Fibroblast of lung (primary cell): ENCODE measurements at places on chromosomes 4 and X.

DNA sequence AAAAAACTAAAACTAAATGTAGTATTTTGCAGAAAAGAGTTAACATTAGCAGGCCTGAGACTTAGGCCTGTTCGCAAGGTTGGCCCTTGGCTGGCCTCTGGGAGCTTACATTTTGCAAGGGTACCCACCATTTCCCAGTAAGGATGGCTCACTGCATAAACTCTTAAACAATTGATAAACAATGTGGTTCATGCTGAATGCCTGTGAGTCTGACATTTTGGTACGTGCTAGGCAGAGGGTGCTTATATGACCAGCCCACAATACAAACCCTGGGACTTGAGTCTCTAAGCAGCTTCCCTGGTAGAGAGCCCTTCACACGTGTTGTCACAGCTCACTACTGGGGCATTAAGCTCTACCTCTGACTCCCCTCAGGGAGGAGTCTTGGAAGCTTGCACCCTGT, 7.4 kb downstream of the PRPS2 start:
- DNase-seq: peak; percentile 77

- DNase-seq: no peak
Measured at GRCh38 chrX:698206-698605, 67.6 kb downstream of the SHOX start.

DNA sequence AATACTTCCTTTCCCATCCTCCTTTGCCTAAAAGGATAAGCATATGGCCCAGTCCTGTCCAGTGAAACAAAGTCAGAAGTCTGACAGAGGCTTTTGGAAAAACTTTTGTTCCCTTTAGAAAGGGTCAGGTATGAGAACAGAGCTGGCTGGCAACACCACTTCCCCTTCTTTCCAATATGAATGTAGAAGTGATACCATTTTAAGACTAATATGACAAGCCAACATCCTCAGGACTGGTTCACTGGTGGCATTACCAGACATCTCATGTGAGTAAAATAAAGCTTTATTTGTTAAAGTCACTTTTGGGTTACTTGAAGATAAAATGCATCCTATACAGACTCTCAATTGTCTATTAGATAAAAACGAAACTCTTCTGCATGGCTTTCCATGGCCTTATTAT, 83.6 kb upstream of the PTCHD1 start:
- no peak for DNase-seq

DNA sequence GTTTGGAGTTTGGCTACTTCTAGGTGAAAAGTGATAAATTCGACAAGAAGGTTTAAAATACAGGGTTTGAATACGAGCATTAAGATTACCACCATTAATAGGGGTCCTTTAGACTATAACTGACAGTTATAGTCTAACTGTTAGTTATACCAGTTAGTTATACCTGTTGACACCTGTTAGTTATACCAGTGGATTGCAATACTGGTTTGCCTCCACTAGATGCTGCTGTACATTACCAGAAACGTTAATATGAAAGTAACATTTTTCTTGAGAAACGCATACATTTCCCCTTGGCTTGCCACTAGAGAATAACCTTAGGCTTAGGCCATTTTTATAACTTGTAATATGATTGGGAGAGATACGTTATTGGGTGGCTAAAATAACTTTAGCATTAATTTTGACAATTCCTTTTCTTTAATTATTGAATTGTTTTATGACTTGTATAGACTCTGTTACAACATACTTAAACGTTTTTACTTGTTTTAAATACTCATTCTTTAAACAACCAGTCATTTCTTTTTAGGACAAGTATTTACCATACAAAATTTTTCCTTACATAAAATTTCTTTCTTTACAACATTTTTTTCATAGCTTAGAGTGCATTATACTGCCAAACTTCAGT, 911.2 kb downstream of the FSTL5 start:
- peak; percentile 1 for DNase-seq

GRCh38 chr4:176287546-176287945, 18.5 kb upstream of the ASB5 start:
- no peak for DNase-seq

DNA sequence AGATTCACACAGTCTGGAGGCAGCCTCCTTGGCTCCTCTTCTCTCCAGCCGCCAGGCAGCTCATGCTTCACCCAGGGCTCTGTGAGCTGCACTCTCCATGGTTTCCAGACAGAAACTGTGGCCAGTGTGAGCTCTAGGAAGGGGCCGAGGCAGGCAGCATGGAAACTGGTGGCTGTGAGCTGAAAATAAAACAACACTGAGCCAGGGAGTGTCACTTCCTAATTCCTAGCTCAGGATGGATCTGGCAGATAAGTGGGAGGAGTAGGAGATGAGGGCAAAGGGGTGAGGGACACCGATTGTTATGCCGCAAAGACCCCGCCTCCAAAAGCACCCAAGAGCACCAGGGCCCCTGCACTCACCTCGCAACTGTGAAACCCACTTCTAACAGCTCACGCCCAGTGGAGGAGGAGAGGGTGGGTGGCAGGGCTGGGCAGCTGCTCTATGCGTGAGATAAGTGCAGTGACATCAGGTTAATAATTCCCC, 69.8 kb downstream of the FHDC1 start:
- no peak for DNase-seq

- DNase-seq: no peak
Measured at GRCh38 chrX:129679901-129680300, 25.1 kb upstream of the APLN start.

- DNase-seq: peak; percentile 26
Measured at GRCh38 chrX:27336466-27337091, 126.6 kb downstream of the PPP4R3C start.

- peak; percentile 27 for DNase-seq
Measured at GRCh38 chr4:78496021-78496643, 55.4 kb upstream of the ANXA3 start.

DNA sequence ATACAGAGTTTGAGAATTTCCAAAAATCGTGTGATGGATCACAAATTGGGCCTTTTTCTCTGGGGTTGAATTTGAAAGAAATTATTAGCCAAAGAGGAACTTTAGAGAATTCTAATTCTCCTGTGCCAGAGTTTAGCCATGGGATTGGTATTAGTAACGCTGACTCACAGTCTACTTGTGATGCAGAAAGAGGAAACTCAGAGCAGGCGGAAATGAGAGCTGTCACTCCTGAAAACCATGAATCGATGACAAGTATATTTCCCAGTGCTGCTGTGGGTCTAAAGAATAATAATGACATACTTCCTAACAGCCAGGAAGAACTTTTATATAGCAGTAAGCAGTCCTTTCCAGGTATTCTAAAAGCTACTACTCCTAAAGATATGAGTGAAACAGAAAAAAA, 64.9 kb downstream of the N4BP2 start:
- peak; percentile 63 for DNase-seq

GRCh38 chr4:138003248-138003647, 238.9 kb downstream of the SLC7A11 start:
- DNase-seq: peak; percentile 27

DNA sequence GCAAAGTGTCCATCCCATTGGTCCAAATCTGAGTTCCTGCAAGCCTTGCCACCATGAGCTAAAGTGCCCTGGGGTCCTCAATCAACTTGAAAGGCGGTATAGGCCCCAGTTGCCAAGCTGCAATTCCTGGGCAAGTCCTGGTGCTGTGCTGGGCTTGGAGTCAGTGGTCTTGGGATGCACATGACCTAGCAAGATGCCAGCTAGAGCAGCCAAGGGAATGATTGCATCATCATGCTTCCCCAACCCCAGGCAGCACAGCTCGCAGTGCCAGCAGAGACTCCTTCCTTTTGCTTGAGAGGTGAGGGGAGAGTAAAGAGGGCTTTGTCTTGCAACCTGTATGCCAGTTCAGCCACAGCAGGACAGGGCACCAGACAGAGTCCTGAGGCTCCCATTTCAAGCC, 50.5 kb downstream of the KCNIP4 start:
- DNase-seq: no peak

- no peak for DNase-seq
Measured at GRCh38 chr4:99630857-99631360, 26.7 kb downstream of the C4orf54 start.

DNA sequence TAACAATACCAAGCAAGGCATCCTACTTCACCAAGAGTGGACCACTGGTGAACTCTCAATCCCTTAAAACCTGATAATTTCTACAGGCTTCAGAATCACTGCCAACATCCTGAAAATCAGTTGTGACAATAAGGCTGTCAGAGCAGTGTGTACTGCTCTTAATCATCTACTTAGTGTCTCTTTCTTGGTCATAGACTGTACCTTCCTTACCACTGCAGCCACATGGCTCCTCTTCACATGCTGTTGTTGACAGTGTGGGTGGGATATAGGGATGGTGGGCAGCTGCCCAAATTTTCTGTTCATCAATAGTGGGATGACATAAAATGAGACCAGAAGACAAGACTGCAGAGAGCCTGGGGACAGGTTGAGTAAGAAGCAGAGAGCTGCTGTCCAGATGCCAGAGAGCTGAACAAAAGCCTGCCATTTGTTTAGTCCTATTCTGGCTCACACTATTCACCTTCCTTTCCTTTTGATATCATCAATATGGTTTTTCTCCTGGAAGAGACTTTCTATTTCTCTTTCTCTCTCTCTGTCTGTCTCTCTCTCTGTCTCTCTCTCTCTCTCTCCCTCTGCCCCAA, 178.9 kb downstream of the MGST2 start:
- no peak for DNase-seq

GRCh38 chr4:44668526-44668925, 9.7 kb upstream of the GUF1 start:
- DNase-seq: no peak
